Glomerular endothelial cell (primary cell): ENCODE measurements at places on chromosomes 3 and 15. TPM values are rescaled to one million over a fixed set of nuclear protein-coding genes. Genes with fewer than 3 reads are reported as not detected.
A peak's percentile ranks its signal among the peaks of the same experiment; 100 is the strongest.

Gene CCDC66
- total RNA-seq, result 4.3 and 20.1 TPM in 2 replicates

Gene SEMA3G
- 4.9 and 61.3 TPM in 2 replicates for total RNA-seq

Gene OXSR1
- total RNA-seq, result 31.6 and 36.5 TPM in 2 replicates

Gene KBTBD13
- total RNA-seq, result not detected in 2 replicates

Gene PLA2G4D
- not detected in 2 replicates for total RNA-seq

Gene EFCAB12
- total RNA-seq, result under 0.01 and 0.12 TPM in 2 replicates

Gene CPLX3
- not detected in 2 replicates for total RNA-seq

DNA sequence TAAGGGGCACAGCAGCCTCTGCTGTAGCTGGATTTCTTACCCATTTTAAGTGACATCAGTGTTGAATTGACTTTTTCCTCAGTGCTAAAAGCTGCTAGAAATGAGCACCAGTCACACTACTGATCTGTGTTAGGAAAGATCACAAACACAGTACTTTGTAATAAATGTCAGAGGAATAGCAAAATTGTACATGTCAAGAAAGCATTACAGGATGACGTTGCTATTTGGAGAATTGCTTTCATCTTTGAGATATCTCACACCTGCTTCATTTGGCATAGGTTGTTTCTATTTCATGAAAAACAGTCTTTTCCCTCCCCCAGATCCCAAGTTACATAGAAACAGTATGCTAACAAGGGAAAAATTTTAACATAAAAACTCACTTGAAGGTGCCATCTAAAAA lies 77.8 kb downstream of the SLC25A26 start:
- DNase-seq, result no peak

- no peak for DNase-seq
Observed at GRCh38 chr3:130773366-130773765, 26.7 kb upstream of the PIK3R4 start.

DNA sequence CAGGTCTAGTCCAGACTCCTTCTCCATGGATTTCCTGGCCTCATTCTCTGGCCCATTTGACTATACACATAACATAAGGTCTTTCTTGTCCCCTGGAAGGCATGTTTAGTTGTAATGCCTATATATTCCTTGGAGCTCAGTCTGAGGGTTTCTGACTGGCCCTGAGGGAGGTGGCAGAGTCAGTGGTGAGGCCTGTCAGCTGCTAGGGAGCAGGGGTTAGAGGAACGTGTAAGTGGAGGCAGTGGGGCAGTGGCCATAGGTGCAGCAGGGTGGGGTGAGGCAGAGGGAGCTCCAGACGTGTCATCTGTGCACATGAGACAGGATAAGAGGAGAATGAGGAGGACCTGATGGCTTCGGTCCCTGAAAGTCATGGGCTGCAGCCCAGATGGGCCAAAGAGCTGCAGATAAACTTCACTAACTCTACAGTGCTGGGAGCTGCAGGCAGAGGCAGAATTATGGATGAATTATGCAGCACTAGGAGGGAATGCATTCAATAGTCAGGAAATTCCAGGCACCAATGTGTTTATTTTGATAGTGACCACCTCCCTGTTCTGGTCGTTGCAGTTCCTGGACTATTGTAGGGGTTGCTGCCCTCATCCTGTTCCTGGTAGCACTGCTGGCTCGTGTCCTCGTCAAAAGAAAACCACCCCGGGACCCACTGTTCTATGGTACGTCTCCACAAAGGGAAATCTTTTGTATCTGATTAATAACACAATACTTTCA lies 4.9 kb downstream of the TM6SF1 start:
- peak; percentile 80 for DNase-seq

GRCh38 chr15:52234596-52235541 lies 43.7 kb upstream of the GNB5 start:
- no peak for DNase-seq

GRCh38 chr3:157190380-157190872 lies 30.5 kb upstream of the CCNL1 start:
- DNase-seq, result no peak

DNA sequence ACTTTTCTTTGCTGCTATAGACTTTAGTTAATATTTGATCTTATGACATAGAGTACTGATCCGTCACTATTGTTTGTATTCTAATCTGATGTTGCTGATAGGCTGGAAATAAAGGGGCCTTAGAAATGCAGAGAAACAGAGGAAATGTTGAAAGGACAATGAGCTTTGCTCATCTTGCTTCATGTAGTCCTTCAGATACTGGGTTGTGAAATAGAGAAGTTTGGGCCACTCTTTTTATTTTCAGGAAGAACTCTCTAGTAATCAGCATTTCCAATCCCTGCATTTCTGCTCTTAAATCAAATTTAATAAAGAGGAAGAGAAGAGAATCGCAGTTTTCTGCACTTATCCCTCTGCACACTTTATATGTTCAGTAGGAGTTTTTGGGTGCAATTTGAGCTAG lies 192.8 kb upstream of the THBS1 start:
- DNase-seq, result no peak

DNA sequence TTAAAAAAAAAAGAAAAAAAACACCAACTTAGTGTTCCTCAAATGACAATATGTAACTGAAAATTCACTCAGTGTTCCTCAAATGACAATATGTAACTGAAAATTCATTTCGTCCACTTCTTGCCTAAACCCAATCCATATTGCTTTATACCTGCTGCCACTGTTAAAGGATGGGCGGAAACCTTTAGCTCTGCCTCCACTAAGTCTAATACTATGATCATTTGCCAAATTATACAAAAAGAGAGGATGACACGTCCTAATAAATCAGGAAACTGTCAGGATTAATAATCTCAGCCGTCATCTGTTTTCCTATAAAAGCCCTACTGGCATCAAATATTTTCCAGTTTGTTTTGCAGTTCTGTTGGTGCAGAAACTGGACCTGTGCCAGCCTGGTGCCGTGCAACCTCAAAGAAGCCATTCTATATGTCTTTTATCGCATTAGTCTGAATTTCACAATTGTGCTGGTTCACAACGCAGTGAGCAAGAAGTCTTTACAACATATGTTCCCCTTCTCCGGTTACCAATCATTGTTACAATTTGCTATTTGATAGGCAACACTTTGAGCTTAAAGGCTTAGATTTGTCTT lies 160.4 kb upstream of the KCNH8 start:
- no peak for DNase-seq

DNA sequence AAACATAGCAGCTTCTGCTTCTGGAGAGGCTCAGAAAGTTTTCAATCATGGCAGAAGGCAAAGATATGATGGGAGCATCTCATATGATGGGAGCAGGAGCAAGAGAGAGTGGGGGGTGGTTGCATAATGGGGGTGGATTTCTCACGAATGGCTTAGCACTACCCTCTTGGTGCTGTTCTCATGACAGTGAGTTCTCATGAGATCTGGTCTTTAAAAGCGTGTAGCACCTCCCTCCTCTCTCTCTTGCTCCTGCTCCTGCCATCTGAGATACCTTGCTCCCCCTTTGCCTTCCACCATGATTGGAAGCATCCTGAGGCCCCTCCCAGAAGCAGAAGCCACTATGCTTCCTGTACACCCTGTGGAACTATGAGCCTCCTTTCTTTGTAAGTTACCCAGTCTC lies 22.2 kb downstream of the HGD start:
- no peak for DNase-seq

- DNase-seq, result no peak
Observed at GRCh38 chr3:45552794-45553371, 41.7 kb upstream of the LIMD1 start.

GRCh38 chr3:138443521-138444503 lies 9.4 kb downstream of the ESYT3 start:
- DNase-seq, result no peak

DNA sequence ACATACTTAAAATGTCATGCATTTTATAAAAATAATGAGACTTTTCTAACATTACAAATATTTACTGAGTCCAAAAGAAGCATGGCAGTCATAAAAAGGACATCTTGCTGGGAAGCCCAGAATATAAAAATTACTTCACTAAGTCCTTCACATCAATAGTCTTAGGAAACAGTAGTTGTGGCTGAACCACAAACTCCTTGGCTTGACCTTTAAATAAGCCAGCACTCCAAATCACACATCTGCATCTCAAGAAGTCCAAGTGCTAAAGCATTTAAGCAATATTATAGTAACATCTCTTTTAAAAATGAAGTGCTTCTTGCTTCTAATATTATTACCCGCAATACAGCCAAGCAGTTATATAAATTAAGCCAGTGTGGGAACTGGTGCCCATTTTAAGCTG lies 8.8 kb downstream of the CCNL1 start:
- no peak for DNase-seq

- no peak for DNase-seq
Observed at GRCh38 chr15:72155003-72155621, 36.9 kb downstream of the SENP8 start.

DNA sequence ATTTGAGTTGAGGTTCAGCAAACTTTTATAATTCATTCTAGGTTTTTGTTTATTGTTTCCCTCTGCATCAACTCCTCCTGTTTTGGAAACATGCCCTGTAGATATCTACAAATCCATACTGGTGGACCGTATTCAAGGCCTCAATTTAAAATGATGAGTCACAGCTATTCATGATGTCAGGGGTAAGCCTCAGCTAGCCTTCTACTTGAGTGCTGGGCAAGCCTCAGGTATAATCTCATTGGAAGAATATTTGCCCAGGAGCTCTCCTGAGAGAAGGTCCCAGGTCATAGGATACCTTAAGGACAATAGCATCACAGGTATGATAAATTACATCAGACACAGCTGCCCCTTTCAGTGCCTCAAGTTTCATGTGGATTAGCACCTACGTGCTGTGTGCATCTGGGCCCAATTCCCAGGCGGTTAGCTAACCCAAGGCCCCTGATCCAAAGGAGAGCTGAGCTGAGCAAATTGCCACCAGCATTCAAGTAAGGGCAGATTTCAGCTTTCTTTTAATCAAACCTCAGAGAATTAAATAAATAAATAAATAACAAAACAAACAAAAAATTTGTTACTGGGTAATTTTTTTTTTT lies 87.5 kb downstream of the KCNMB2 start:
- DNase-seq, result no peak

DNA sequence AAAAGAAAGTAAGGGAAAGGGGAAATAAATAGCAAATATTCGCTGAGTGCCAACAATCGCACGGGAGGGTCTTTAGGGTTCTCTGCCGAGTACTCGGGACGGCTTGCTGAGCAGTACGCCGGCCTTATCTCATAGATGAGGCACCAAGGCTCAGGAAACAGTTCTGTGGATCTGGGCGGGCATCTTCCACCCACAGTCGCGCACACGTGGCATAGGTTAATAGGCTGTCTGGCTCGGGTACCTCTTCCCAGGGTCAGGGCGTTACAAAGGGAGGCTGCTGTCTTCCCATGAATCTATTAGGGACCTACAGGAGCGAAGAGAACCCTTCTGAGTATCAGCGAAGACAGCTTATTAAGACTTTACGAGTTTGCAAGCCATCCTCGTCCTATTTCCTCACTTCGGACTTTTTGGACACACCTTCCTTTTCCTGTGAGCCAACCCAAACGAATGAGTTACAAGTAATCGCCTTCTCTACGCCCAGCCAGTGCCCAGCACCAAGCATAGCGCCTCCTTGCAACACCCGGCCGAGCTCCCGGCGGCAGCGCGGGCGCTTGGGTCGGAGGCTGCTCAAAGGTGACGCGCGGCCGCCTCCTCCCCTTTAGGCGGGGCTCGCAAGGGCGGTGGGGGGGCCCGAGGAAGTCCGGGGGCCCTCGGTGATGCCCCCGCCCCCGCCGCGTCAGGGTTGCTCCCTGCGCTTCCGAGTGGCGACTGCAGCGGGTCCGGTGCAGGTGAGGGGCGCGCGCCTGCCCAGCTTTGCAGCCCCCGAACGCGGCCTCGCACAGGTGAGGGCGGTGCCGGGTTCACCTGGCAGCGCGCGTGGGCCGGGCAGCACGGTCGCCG lies at the start of gene MCTP2:
Gene MCTP2 (plus strand): TSS at position 679 of the 840 bp plus-strand sequence. CDS start 66,705 bp downstream, outside the sequence.
- DNase-seq, result no peak
